ENCODE measurements at places on chromosomes 16 and 17.
A peak's percentile ranks its signal among the peaks of the same experiment; 100 is the strongest.

DNA sequence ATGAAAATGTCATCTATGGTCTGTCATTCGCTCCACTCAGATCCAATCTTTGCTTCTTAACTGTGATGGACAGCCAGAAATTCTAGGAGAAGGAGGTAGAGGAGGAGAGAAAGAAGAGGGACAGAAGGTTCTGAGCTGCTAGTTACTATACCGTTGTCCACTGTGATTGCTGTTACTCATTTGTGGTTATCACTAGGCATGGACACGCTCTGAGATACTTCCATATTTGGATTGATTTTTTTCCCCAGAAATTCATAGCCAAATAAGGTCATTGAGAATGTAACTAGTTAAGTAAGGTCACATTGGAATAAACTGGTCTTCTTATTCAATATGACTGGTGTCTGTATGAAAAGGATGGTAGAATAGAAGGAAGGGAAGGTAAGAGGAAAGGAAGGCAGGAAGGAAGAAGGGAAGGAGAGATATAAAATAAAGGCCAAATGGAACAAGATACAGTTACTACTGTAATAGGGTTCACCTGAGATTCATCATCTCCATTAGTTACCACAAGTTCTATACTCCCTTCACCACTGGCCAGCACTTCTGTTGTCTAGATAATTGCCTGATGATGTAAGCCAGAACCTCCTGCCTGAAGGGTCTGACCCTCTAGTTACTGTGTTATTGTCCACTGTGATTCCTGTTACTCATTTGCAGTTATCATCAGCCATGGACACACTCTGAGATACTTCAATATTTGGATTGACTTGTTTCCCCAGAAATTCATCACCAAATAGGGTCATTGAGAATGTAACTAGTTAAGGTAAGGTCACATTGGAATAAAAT, 2.9 kb downstream of the KRTAP9-7 start:
- no peak for DNase-seq

- DNase-seq: peak; percentile 79
These were observed 945 bp downstream of the SGSH start for GRCh38 chr17:80219013-80219762.

GRCh38 chr17:42651392-42651791, 7.7 kb upstream of the TUBG2 start:
- no peak for DNase-seq

- DNase-seq: peak; percentile 83
These were observed 213.4 kb downstream of the SOX9 start for GRCh38 chr17:72334205-72334604.

- DNase-seq: no peak
These were observed 626 bp downstream of the TUBB3 start for GRCh38 chr16:89923640-89924296.

- no peak for DNase-seq
These were observed 96.8 kb downstream of the IRF8 start for GRCh38 chr16:85995541-85996423.

- no peak for DNase-seq
These were observed 631.3 kb upstream of the CA10 start for GRCh38 chr17:52789829-52790228.

DNA sequence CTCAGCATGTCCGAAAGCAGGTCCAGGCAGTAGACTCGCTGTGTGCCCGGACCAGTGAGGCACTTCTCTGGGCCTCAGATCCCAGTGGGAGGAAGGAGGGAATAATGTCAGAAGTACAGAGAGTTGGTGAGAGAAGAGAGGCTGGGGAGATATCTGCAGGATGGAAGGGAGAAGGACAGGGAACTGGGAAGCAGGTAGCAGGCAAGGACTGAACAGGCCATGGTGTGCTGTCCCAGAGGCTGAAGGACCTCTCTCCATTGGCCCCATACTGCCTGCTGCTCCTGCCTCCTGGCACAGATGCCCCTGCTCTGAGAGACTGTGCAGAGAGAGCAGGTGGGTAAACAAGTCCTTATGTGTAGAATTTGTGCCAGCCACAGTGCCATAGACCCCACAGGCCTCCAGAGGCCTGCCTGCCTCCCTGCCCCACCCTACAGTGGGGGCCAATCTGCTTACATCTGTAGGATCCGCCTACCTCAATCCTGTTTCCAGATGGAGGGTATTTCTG, 34.2 kb upstream of the CRHR1 start:
- DNase-seq: no peak

DNA sequence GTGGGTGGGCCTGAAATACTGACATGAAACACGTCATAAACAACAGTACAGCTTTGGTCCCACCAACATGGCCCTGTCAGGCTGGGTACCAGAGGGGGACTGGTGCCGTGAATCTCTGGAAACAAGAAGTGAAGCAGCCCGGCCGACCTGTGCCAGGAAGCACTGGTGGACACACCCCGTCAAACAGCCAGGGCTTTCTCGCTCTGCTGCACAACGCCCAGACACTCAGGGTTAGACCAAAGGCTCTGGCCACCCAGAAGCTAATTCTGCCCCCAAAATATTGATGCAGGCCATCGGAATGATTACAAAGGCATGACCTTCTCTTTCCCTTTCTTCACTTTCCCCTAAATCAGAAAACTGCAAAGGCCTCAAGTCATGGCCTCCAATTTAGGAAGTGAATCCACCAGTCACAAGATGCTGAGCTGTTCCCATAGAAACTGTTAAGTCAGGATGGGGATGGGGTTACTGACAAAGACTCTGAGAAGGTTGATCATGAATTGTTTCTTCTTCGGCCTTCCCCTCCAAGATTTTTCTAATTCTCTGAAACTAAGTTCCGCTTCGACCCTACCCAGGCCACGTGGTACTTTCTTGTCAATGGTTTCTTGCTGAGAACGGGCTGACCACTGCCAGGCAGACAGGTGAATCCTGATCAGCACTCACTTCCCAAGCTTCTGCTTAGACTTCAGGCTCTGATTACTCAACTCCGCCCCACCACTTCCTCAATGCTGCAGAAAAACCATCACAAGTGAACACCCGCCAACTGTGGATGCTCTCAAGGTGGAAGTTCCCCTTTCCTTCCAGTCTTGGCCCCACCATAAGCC, 6.7 kb downstream of the PITPNA start:
- DNase-seq: no peak

- no peak for DNase-seq
These were observed 88.7 kb upstream of the RPH3AL start for GRCh38 chr17:441155-441950.

DNA sequence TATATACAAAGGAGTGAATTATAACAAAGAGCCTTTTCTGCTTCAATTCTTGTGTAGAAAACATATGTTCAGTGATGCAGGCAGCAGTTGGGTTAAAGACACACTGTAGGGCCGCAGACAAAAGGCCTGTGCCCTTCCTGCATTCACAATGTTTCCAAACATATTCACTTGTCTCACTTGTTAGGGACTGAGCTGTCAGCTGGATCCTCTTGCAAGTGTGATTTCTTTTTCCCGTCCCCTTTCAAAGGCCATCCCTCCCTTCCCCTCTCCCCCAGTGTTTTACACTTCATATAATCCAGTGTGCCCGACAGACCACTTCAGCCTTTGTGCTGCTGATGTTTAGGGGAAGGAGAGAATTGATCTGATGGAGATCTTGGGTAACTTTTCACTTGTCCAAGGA, 217.0 kb downstream of the FTO start:
- DNase-seq: no peak

DNA sequence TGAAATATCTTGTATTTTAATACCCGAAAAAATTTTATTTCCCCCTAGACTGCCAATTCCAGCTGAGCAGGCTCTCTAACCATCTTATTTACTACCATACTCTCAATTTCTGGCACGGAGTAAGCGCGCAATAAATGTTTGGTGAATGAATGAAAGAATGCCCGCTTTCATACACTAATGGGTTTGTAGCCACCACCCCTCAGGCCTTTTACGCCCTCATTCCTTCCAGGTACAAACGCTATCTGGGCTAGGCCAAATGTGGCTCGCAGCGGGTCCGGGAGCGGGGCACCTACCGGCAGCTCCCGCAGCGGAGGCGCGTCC, 536 bp upstream of the PLD2 start:
- no peak for DNase-seq

DNA sequence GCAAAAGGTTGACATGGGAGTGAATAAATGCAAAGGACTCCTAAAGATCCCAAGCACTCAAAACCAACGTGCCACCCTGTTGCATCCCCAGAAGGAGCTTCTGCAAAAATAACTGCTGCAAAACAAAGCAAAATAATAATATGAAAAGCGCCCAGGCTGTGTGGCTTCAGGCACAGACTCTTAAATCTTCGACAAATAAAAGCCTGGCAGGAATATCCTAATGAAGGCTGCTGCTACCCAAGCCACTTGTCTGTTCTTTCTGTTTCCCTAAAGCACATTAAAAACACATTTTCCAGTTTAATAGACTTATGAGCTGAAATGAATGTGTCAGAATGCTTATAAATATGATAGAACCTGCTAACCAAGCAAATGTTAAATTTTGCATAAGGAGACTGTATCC, 154.0 kb downstream of the SLC39A11 start:
- DNase-seq: no peak

GRCh38 chr17:58755577-58756245, at the start of gene PPM1E:
Gene PPM1E, plus strand, starts transcription at chr17:58755854.
- DNase-seq: peak; percentile 59

DNA sequence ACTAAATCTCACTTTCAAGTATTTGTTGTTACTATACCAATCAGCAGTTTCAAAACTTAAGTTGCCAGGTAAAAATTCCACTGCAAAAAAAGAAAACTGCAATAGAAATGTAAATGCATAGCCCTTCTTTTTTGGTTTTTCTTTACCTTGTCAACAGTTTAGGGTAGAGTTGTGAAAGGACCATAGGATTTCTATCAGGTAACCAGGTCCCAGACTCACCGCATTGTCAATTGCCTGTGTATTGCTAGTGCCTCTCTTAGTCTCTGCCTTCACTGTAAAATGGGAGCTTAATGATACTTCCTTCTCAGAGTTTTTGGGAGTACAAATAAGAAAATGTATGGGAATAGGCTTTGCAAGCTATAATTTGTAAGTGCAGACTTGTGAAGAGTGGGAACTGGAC, 145.0 kb downstream of the FTO start:
- DNase-seq: no peak

DNA sequence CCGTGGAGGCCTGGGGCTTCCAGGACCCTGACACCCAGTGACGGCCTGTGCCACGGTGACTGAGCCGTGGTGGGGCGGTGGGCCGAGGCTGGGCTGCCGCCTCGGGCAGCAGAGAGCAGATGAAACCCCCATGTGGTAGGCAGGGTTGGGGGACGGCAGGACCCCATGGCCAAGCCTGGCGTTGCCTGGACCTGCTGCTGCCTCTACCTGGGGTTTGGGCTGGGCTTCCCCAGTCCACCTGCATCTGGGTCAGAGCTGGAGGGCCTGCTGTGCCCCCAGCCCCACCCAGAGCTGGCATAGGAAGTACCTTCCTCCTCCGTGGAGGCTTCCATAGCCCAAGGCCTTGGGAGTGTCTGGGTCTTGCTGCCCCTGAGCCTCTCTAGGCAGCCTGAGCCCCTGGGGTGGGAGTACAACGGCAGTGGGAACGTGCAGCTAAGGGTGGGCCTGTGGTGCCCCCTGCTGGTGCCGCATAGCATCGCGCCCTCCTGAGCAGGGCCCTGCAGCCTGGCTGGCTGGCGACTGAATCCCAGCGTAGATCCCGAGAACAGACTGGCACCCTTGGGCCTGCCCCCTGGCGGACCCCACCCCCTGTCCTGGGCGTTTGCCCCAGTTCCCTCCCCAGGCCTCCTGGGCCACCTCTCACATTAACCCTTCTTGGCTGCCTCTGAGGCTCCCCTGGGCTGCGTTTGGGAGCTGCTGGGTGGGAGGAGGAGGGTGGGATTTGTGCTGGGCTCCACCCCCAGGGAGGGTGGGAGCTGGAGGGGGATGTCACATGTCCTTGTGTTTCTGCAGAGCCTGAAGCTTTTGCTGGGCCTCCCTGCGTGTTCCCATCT, 12.6 kb upstream of the ATP6V0C start:
- peak; percentile 89 for DNase-seq

DNA sequence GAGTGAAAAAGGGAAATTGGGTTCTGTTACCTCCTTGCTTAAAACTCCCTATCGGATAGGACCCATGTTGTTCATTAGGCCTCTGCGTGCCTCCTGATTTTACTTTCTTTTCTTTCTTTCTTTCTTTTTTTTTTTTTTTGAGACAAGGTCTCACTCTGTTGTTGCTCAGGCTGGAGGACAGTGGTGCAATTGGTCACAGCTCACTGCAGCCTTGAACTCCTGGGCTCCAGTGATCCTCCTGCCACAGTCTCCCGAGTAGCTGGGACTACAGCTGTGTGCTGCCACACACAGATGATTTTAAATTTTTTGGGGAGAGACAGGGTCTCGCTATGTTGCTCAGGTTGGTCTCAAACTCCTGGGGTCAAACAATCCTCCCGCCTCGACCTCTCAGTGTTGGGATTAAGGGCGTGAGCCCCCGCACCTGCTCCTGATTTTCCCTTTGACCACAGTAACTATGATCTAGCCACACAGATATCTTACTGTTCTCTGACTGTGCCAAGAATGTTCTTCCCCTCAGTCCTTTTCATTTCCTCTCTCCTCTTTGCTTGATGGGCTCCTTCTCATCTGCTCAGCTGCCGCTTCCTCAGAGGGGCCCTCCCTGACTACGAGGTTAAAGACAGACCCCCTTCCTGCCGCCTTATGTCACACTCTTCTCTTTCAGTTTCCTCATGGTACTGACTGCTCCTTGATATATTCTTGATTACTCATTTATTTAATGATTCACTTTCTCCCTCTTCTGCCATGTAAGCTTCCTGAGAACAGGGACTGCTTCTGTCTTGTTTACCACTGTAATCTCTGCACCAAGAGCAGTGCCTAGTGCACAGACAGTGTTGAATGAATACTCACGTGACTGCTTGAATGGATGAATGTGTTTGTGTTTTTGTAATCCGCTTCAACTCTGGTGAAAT, 44.3 kb downstream of the LCMT1 start:
- no peak for DNase-seq

- no peak for DNase-seq
These were observed 27.9 kb downstream of the MBTPS1 start for GRCh38 chr16:84088695-84089395.
